GM23338 (cell line): ENCODE measurements at places on chromosomes 12 and 14. TPM values are rescaled to one million over a fixed set of nuclear protein-coding genes. Genes with fewer than 3 reads are reported as not detected.
A peak's percentile ranks its signal among the peaks of the same experiment; 100 is the strongest.

GRCh38 chr12:91216871-91217270 is 34.3 kb upstream of the DCN start:
- no peak for DNase-seq

GRCh38 chr14:92932448-92933395 is 9.8 kb downstream of the CHGA start:
- DNase-seq = no peak

GRCh38 chr14:102213984-102214658 is 74.4 kb downstream of the WDR20 start:
- DNase-seq = peak; percentile 56

GRCh38 chr14:60206837-60207533 is 41.8 kb upstream of the DHRS7 start:
- DNase-seq = no peak

DNA sequence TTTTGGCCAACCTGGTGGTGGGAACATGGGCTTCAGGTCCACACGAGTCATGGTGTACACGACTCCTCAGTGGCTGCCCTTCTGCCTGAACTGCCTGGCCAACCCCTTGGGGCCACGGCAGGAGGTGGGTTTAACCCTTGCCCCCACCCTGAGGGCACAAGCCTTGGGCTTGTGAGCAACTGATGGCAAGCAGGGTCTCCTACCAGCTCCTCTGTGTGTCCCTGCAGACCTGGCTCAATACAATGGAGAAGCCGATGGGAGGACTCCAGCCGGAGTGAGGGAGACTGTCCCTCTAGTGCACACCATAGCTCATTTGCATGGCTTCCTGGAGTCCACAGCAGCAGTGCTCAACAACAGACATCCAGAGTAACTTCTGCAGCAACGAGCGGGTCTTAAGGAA is 28.0 kb downstream of the JAG2 start:
- DNase-seq = no peak

DNA sequence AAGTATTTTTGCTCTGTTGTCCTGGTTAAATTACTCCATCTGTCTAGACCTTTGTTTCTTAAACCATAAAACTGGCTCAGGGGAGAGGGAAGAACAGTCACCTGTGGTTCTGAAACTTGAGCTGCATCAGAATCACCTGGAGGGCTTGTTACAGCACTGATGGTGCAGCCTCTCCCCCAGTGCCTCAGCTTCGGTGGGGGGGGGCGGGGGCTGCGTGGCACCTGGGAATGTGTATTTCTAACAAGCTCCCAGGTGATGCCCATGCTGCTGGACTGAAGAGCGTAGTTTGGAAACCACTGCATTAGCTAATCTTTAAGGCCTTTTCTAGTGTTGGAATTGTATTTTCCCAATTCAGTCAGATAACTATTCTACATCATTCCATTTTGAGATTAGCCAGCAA is 42.7 kb downstream of the GPHB5 start:
- peak; percentile 14 for DNase-seq

DNA sequence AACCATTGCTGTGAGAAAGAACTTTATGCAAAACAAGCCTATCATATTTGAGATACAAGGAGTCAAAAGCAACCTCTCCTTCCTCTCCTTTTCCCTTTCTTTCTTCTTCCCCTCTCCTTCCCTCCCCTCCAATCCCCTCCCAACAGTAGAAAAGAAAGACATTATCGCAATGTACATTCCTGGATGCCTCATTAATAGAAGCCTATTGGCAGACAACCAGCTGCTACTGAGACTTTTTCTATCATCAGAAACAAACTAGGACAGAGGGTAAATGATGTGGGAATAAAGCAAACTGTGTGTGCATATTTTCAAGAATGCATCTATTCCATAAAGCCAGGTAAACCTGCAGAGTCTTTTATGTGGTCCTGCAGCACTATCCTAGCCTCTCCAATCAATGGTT is 237.2 kb downstream of the ITPR2 start:
- no peak for DNase-seq

GRCh38 chr12:41174602-41175001 is 13.5 kb upstream of the PDZRN4 start:
- DNase-seq = no peak

LYZ gene
- total RNA-seq = not detected in 2 replicates

DNA sequence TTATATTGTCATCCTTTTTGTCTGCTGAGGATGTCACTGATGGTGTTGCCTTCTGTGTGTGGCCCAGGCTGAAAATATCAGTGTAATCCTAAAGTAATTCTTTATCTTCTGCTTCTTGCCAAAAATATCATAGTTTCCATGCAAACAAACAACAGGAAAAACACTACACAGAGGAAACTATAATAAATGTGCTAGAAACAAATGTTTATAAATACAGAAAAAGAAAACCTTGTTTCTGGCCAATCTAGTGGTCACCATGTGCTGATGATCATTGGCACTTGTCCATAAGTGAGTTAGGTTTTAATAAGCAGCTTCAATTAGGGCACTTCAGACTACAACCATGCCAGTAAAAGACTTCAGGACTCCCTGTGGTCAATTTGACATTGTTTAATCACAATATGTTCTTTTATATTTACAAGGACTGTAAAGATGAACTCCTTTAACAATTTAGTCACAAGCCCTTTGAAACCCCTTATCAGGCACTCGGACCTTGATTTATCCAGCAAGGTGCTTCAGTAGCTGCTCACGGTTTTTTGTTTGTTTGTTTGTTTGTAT is 124.8 kb downstream of the TMTC3 start:
- no peak for DNase-seq

SLC38A4 gene
- total RNA-seq = 12.5 and 13.3 TPM in 2 replicates

DNAI7 gene
- total RNA-seq = not detected in 2 replicates

DNA sequence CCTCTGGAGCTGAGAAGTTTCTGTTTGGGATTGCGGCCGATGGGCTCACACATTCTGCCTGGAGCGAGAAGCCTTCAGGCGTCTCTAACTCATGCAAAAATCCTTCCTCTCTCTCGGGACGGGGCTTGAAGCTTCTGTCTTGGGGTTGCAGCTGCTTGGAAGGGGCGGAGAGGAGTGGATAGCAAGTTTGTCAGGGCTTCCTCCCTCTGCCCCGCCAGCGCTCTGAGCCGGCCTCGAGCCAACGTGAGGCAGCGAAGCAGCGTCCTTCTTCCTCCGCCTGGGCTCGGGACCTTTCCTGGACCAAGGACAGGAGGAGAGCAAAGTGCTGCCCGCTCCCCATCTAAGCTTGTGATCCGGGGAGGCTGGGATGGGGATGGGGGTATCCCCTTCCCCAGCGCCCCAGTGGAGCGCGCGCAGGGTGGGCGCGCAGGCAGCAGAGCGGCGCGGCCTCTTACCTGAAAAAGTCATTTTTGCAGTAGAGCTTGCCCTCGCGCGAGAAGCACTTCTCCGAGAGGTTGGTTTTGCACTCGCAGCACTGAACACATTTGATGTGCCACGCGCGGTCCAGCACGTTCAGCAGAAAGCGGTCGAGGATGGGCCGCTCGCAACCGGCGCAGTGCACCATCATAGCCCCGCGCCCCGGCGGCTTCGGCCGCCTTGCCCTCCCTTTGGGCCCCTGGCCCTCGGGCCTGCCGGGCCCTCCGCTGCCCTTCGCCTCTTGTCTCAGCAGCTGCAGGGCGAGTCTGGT is 626 bp downstream of the LHX5 start:
- peak; percentile 71 for DNase-seq

- DNase-seq = no peak
Observed at GRCh38 chr12:123843912-123844748, 82.0 kb downstream of the DNAH10 start.

CMTM5 gene
- 0.24 and 0.27 TPM in 2 replicates for total RNA-seq

DNA sequence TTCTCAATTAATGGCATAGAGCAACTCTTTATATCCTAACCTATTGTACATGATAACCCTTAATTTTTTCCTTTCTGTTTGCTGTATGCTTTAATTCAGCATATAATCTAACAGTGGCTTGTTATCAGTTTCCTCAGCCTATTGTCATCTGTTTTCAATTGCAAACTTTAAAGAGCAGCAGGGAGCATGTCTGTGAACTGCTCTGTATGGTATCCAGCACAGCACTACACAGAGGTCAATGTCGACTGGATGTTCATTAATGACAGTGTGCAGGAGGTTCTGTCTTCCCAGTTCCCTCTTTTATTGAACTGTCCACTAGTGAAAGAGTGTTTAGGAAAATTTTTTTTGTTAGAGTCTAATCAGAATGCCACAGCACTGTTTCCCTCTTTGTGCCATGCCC is 609.1 kb downstream of the SOX5 start:
- no peak for DNase-seq

AJUBA gene
- total RNA-seq = 45.8 and 55.9 TPM in 2 replicates

HRK gene
- 1.0 and 1.9 TPM in 2 replicates for total RNA-seq

DNA sequence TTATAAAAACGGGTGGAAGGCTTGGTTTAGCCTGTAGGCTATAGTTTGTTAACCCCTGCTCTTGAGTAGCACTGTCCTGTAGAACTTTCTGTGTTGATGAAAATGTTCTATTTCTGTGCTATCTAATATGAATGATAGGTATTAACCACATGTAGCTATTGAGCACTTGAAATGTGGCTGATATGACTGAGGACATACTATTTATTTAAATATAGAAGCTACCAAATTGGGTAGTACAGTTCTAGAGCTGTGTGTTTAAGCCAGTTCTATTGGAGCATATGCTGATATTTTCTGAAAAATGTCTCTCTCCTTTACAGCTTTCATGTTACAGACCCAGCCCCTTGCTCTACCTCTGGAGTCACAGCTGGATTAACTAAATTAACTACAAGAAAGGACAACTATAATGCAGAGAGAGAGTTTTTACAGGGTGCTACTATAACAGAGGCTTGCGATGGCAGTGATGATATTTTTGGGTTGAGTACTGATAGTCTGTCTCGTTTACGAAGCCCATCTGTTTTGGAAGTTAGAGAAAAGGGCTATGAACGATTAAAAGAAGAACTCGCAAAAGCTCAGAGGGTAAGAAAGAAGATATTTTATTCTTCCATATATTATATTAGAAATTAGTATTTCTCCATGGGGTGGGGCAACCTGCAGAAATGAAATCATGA is 17.6 kb downstream of the RAB3IP start:
- no peak for DNase-seq

GRCh38 chr14:81682134-81682533 is 148.5 kb upstream of the SEL1L start:
- DNase-seq = peak; percentile 61

DNA sequence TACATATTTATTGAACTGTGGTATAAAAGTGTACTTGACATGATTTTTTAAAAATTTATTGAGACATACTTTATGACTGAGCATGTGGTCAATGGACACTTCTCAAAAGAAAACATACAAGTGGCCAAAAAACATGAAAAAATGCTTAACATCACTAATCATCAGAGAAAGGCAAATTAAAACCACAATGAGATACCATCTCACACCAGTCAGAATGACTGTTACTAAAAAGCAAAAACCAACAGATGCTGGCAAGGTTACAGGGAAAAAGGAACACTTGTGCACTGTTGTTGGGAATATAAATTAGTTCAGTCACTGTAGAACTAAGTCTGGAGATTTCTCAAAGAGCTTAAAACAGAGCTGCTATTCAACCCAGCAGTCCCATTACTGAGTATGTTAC is 1177.6 kb downstream of the GALC start:
- no peak for DNase-seq

SMIM41 gene
- total RNA-seq = 0.12 and 0.66 TPM in 2 replicates

GRCh38 chr14:61470261-61470960 is 149.0 kb downstream of the PRKCH start:
- DNase-seq = peak; percentile 77

DNA sequence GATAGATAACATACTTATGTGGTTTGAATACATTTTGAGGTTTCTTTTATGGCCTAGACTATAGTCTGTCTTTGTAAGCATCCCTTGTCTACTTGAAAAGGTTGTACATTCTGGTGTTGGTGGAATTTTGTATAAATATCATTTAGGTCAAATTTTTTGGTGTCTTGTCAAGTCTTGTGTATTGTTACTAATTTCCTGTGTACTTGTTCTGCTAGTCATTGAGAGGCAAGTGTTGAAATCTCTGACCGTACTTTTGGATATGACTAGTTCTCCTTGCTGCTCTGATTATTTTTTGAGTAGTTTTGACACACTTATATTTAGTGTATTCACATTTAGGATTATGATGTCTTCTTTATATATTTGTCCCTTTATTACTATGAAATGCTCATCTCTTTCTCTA is 219.6 kb downstream of the CCDC91 start:
- no peak for DNase-seq
